ENCODE measurements at places on chromosomes 16 and 17.

DNA sequence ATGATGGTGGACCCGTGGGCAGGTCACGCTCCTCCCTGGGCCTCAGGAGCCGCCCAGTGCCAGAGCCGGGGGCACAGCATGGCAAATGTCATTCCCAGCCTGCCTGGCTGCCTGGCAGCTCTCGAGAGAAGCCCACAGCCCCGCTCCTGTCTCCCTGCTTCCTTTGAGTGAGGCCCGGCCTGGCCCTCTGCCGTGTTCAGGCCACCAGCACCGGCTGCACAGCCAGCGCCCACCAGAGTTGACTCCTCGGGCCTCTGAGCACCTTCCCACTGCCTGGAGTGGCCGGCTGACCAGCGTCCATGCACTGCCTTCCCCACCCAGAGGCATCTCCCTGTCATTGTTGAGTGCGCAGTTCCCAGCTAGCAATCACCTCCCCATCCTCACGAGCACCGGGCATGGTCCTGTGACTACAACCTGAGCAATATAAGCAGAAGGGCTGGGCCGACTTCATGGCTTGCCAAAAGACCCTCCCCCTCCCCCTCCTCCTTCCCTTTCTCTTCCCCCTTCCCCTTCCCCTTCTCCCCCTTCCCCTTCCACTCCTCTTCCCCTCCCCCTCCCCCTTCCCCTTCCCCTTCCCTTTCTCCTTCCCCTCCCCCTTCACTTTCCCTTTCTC, 11.9 kb upstream of the SLC38A10 start:
- DNase-seq: no peak

- DNase-seq: no peak
These were observed 476.9 kb upstream of the CDH5 start for GRCh38 chr16:65889533-65889966.

DNA sequence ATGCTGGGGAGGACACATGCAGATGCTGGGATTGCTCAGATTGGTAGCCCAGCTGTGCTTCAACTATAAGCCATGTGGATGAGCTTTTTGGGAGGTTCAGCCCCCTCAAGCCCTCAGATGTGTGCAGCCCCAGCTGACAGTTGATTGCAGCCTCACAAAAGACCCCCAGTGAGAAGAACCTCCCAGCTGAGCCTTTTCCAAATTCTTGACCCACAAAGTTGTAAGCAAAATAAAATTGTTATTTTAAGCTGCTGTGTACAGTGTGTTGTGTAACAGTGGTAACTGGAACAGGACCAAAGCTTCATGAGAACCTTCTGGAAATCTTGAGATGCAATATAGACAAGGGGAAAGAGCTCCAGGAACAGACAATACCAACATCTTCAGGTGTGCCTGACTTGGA, 156.8 kb upstream of the IRX3 start:
- DNase-seq: no peak

GRCh38 chr17:39702901-39703893, 3.3 kb downstream of the ERBB2 start:
- DNase-seq: no peak

- DNase-seq: no peak
These were observed 9.6 kb downstream of the FAM20A start for GRCh38 chr17:68591583-68591982.

- DNase-seq: no peak
These were observed 201.6 kb upstream of the SOX9 start for GRCh38 chr17:71919186-71919585.

DNA sequence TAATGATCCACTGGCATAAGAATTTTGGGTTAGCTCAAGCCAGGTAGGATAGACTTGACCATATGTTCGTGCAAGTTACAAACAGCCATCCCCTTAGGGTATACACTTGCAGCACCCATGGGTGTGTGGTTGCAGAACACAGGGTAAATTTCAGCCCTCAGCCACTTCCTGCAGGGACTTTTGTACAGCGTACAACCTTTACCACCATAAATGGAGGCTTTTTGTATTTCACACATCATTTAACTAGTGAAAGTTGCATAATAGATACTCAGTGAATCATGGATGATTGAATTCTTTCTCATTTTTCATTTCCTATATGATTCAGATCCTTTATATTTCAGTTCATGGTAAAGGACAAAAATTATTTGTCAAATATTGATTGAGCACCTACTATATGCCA, 473.9 kb downstream of the CDH13 start:
- no peak for DNase-seq

GRCh38 chr17:50779747-50780353, 12.5 kb upstream of the ANKRD40CL start:
- no peak for DNase-seq

- no peak for DNase-seq
These were observed 901.6 kb upstream of the GOT2 start for GRCh38 chr16:59635674-59636073.

DNA sequence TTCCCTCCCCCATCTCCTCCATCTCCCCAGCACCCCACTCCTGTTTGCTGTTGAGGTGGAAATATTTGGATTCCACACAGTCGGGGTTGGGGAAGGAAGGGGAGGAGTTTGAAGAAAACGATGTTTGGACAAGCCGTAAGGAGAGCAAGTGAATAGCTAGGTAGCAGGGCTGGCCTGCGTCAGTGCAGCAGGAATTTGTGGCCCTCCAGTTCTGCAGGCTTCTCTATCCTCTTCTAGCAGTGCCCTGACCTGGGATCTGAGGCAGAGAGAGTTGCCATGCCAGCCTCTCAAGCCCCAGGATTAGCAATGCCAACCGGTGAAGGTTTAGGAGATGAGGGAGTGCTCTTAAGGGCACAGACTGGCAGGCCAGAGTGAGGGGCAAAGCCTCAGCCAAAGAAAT, 12.5 kb downstream of the TLCD2 start:
- no peak for DNase-seq

DNA sequence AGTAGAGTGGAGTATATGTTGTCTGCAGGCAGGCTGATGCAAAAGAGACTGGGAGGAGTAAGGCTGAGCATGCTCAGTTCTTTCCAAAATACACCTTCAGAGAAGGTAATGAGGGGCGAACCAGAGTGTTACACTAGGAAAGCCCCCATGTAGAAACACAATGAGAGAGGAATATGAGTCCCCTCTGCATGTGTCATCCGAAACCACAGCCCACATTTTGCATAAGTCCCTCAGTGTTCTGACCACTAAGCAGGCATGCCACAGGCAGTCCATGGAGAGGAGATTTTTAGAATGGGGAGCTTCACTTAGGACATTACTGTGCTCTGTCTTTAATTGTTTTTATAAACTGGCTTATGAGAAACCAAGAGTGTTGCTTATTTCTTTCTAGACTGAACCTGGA, 32.0 kb downstream of the SLC6A2 start:
- DNase-seq: no peak

GRCh38 chr17:21078016-21078780, 35.4 kb upstream of the USP22 start:
- DNase-seq: no peak

- no peak for DNase-seq
These were observed 22.7 kb downstream of the GINS3 start for GRCh38 chr16:58415003-58415402.

GRCh38 chr17:36920032-36921005, 17.0 kb upstream of the LHX1 start:
- DNase-seq: no peak

- DNase-seq: no peak
These were observed 8.7 kb upstream of the PRKCB start for GRCh38 chr16:23827057-23827456.

- DNase-seq: no peak
These were observed 309.4 kb upstream of the XYLT1 start for GRCh38 chr16:17780181-17780580.

DNA sequence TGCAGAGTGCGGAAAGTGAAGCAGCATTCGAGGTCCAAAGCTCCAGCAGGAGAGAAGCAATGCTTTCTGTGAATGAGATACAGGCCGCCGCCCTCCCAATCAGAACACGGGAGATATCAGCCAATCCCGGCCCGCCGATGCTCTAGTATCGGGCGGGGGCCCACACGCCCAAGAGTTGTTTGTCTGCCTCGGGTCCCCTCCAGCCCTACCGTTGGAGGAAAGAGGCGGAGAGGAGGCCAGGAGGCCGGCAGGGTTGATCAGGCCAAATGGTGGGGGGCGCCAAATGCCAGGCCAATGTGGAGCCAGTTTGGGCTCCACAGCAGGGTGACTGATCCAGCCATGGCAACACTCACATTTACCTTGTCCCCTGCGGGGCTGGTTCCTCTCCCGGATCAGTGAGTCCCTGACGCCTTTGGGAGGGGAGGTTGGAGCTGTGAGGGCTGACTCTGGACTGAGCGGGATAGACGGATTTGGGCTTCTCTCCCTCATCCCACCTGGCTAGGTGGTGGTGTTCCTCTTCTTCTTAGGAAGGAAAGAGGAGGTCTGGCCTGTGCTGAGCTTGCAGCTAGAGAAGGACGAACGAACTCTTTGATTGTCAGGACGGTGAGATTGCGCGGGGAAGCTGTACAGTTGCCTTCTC, 10.4 kb upstream of the CUEDC1 start:
- DNase-seq: no peak

GRCh38 chr17:39094607-39095308, 56.7 kb downstream of the PLXDC1 start:
- DNase-seq: no peak

DNA sequence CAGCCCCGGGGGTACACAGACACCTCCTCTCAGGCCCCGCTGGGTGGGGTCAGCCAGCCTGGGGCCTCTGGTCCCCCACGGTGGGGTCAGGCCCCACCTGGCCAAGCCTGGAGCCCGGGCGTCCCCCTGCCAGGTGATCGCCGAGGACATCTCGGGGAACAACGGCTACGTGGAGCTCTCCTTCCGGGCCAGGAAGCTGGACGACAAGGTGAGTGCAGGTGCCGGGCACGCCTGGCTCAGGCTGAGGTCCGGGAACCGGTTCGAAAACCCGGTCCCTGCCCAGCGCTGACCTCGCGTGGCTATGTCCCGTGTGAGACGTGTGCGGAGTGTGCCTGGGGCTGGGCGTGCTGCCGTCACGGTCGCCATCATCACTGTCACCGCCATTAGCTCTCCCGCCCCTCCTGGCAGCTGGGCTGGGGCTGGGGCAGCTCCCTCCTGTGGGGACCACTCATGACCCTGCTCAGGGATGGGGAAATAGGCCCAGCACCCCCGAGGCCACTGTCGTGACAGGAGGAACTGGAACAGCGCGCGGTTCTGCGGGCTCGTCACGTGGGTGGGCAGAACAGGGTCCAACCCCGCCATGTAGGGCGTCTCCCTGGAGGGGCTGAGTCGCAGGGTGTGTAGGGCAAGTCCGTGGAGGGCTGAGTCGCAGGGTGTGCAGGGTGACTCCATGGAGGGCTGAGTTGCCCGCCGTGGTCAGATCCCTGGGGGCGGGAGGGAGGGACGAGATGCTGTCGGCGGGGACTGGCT, 8.5 kb downstream of the CPNE7 start:
- peak; percentile 77 for DNase-seq

DNA sequence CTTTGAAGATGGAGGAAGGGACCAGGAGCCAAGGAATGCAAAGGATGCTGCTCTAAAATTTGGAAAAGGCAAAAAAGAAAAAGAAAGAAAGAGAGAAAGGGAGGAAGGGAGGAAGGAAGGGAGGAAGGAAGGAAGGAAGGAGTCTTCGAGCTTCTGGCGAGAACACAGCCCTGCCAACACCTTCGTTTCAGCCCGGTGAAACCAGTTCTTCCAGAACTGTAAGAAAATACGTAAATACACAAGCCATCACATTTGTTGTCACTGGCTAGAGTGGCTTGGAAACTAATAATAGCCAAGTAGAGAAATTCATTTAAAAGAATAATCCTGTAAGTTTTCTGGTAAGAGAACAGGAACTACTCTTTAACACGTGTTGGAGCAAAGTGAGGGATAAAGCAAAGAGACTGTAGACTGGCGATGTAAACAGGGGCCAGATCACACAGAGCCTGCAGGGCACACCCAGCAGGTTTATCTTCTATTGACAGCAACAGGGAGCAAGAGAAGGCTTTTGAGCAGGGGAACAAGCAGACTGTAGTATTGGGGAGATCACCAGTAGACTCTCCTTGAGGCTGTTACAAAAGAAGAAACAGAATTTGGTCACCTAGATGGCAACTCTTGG, 188.7 kb upstream of the MPHOSPH6 start:
- no peak for DNase-seq

DNA sequence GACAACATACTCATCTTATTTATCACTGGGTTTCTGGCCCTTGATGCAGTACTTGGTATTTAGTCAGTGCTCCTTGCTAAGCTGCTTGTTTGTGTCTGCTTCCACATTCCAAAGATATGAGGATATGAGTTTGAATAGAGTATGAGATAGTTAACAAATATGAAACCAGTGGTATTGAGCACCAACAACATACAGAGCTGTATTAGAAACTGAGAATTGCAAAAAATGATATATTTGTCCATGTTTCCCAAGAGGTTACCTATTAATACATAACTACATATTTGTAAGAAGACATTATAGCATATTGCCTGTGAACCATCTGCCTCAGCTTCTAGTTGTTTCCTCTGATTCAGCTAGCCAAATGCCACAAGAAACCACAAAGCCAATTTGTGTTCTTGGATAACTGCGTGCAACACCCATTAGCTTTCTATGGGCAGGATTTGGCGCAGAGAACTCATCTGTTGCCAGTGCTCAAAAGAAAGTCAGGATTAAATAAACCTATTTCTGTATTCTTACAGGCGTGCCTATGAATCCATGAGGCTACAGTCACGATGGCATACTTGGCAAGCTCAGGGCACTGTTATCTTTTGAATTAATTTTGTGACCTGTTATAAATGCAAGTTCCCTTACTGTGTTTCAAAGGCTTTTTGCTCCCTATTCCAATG, 194.4 kb downstream of the MAP2K6 start:
- no peak for DNase-seq

DNA sequence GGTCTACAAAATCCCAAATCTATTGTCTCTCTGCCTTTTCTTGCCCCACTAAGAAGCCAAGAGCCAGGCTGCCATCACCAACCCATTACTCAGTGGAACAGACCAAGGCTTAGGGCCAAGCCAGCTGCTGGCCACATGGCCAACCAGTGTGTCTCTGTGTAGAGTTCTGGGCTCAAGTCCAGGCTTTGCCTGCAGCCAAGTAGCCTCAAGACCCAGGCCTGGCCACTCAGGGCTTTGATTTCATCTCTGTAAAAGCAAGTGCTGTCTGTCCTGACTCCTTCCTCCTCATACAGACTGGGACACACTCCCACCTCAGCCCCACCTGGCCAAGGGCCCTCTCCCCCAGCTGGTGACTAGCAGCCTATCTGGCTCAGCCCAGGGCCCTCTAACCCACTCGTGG, 14.6 kb downstream of the SREBF1 start:
- DNase-seq: peak; percentile 81

DNA sequence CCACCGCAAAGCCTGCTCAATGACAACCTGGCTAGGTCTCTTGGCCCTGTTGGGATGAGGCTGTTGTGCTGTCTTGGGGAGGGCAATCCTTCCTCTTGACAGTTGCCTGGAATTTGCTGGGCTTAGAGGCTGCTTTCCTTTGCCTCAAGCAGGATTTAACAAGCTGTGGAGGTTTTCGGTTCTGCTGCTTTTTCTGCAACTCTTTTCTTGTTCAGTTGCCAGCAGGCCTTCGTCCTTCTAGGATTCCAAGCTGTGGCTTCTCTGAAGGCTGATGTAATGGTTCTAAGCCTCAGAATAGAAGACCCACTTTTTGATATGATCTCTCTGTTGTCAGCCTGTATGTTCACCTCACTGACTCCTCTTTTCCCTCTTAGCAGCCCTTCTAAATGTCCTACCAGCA, 149.5 kb upstream of the HS3ST4 start:
- no peak for DNase-seq

- no peak for DNase-seq
These were observed 8.0 kb downstream of the CISD3 start for GRCh38 chr17:38738007-38738662.
